Activated B cell treated with CpG ODN at 0.5 μM for 24 hours (primary cell): ENCODE measurements at places on chromosomes 6 and 20. TPM values are rescaled to one million over a fixed set of nuclear protein-coding genes. Genes with fewer than 3 reads are reported as not detected.

- no peaks in the 10 kb centered on the region for H3K27me3 ChIP-seq
- no peak overlapping the region for H3K27ac ChIP-seq
- no peak for DNase-seq
- no peaks in the 10 kb centered on the region for H3K4me1 ChIP-seq
Observed at GRCh38 chr20:41178904-41179432, 41.6 kb downstream of the PLCG1 start.

DNA sequence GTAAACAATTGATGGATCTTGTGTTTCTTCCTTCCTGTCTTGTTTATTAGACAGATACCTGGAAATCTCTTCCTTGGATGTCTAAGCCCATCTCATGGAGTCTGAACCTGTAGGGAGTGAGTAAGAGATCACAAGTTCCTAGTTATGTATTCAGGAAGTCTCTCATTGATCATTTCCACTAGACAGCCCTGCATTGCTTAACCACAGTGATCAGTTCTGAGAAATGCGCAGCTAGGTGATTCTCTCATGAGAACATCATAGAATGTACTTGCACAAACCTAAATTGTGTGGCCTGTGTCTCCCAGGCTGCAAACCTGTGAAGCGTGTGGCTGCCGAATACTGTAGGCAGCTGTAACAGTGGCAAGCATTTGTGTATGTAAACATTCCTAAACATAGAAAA lies 39.1 kb downstream of the FAM120B start:
- peaks cover 82% of the 10 kb centered on the region for H3K36me3 ChIP-seq
- no peak for DNase-seq
- H3K27ac ChIP-seq: no peak overlapping the region
- H3K27me3 ChIP-seq: no peaks in the 10 kb centered on the region

DNA sequence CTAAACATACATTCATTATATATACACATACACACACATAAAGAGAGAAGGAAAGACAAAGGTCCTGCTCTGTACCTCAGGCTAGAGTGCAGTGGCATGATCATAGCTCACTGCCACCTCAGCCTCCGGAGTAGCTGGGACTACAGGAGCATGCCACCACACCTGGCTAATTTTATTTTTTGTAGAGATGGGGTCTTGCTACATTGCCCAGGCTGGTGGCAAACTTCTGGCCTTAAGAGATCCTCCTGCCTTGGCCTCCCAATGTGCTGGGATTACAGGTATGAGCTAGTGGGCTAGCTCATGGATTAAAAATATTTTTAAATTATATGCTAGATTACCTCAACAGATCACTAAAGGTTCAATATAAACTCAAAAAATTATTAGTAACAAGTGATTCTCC lies 30.3 kb downstream of the NUDT3 start:
- no peak overlapping the region for H3K4me3 ChIP-seq
- H3K4me1 ChIP-seq: peaks cover 51% of the 10 kb centered on the region
- no peaks in the 10 kb centered on the region for H3K36me3 ChIP-seq
- no peaks in the 10 kb centered on the region for H3K27me3 ChIP-seq
- no peak overlapping the region for H3K27ac ChIP-seq

DNA sequence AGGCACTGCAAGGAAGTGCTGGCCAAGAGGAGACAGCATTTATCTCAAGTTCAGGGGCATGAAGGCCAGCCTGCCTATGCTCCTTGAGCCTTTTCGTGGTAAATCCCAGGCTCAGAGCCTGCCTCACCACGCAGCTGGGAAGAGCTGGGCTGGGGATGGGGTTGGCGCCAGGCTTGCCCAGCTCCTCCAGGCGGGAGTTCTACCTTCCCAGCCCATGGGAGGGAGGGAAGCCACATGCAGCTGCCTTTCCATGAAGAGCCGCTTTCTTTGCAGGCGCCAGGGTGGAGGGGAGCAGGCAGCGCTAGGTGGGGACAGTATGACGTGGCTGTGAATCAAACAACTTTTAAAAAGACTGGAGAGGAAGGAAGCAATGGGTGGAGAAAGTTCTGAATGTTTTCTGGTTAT lies 19.5 kb upstream of the SIRT5 start:
- no peak overlapping the region for H3K27ac ChIP-seq
- H3K4me1 ChIP-seq: no peaks in the 10 kb centered on the region
- no peak for DNase-seq
- H3K36me3 ChIP-seq: no peaks in the 10 kb centered on the region

GRCh38 chr6:76004202-76004601 lies 68.3 kb downstream of the IMPG1 start:
- H3K36me3 ChIP-seq: no peaks in the 10 kb centered on the region
- DNase-seq: no peak

- DNase-seq: no peak
- no peak overlapping the region for H3K4me3 ChIP-seq
- H3K27ac ChIP-seq: no peak overlapping the region
- peaks cover 7% of the 10 kb centered on the region for H3K36me3 ChIP-seq
- H3K27me3 ChIP-seq: no peaks in the 10 kb centered on the region
Observed at GRCh38 chr6:37850728-37851285, 31.3 kb downstream of the ZFAND3 start.

DNA sequence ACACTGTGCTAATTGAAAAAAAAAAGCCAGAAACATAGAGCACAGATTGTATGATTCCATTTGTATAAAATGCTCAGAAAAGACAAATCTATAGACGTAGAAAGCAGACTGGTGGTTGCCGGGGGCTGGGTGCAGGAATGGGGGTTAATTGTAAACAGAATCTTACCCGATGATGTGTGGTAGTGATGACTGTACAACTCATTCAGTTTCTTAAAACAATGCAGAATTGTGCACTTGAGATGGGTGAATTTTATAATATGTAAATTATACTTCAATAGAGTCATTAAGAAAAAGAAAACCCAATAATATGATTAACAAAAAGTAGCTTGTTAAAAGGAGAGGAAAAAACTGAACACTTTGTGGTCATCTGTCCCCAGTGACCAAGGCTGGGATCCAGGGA lies 3.7 kb upstream of the MYLK4 start:
- no peaks in the 10 kb centered on the region for H3K36me3 ChIP-seq
- DNase-seq: no peak
- peaks cover 13% of the 10 kb centered on the region for H3K4me1 ChIP-seq

DNA sequence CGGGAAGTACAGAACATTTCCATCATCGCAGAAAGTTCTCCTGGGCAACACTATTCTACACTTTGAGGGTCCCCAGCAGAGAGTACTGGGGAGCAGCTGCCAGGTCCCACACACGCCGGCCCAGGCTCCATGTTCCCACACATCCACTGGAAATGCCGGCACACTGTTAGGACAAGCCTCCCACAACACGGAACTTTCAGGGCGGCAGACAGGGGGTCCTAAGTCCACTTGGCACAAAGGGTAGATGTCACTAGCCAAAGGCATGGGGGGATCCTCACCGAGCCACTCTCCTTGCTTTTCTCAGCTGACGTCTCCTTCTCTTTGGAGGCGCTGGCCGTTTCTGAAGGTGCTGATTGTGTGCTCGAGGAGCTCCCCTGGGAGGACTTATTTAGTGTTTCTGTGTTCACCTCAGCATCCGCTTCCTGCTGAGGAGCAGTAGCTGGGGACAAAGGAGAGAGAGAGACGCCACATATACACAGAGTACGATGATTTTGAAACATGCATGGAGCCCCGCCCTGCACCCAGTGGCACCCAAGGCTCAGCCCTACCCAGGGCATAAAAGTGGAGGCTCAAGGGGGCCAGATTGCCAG lies 135.4 kb downstream of the ZMYND8 start:
- H3K27ac ChIP-seq: no peak overlapping the region
- no peak overlapping the region for H3K4me3 ChIP-seq
- DNase-seq: no peak

DNA sequence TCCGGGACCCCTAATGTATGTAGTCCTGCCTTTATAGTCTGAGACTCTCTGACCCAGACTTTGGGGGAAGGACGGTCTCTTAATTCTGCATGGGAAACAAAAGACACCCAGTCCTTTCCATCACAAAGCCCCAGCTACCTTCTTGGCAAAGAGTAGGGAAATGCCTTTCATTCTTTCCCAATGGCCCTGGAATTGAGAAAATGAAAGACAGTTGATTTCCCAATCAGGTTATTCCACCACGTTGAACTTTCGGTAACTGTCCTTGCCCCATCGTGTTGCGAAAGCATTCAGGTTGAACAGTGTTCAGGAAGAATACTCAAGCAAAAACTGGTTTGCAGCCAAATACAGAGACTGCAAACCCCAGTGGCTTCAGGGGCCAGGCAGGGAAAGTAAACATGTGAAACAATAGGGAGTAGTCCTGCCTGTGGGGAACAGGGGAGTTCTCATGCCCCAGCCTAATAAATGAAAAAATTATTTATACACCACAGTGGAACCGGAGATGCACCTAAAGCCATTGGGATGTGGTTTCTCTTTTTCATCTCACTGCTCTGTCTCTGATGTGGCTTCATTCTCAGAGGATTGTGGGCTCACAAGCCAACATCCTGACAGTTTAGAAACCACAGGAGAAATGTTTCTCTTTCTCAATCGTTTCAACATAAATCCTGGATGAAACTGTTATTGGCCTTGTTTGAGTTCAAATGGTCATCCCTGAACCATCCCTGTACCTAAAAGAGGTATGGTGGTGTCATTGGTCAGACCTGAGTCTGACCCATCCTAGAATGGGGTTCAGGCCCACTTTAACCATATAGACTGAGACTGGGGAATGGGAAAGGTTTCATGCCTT lies 44.2 kb upstream of the SLC9A8 start:
- no peaks in the 10 kb centered on the region for H3K27me3 ChIP-seq
- H3K27ac ChIP-seq: no peak overlapping the region
- H3K36me3 ChIP-seq: no peaks in the 10 kb centered on the region
- peaks cover 9% of the 10 kb centered on the region for H3K4me1 ChIP-seq
- no peak for DNase-seq
- H3K4me3 ChIP-seq: no peak overlapping the region

GRCh38 chr20:1130058-1130694 lies 11.8 kb downstream of the PSMF1 start:
- DNase-seq: no peak
- H3K4me1 ChIP-seq: peaks cover 20% of the 10 kb centered on the region
- no peak overlapping the region for H3K4me3 ChIP-seq
- no peaks in the 10 kb centered on the region for H3K27me3 ChIP-seq
- H3K27ac ChIP-seq: no peak overlapping the region

DNA sequence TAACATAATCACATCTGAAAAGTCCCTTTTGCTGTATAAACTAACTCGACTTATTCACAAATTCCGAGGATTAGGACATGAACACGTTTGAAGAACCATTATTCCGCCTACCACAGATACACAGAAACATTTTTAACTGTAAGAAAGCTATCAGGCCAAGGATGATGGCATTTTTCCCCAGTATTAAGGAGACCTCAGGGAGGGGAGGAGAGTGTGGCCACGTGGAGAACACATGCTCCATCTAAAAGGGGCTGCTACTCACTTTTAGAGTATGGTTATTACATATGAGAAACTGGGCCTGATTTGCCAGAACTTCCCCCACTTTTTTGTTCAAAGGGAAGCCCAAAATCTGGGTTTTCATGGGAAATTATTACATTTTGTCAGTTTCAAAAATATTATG lies 153.4 kb downstream of the EYA2 start:
- no peaks in the 10 kb centered on the region for H3K36me3 ChIP-seq
- H3K4me1 ChIP-seq: no peaks in the 10 kb centered on the region
- DNase-seq: no peak
- H3K27me3 ChIP-seq: peaks cover 11% of the 10 kb centered on the region

GRCh38 chr6:63814459-63814858 lies 178.9 kb downstream of the PHF3 start:
- DNase-seq: no peak
- H3K27ac ChIP-seq: no peak overlapping the region
- no peak overlapping the region for H3K4me3 ChIP-seq
- peaks cover 2% of the 10 kb centered on the region for H3K27me3 ChIP-seq
- no peaks in the 10 kb centered on the region for H3K4me1 ChIP-seq
- no peaks in the 10 kb centered on the region for H3K36me3 ChIP-seq

DNA sequence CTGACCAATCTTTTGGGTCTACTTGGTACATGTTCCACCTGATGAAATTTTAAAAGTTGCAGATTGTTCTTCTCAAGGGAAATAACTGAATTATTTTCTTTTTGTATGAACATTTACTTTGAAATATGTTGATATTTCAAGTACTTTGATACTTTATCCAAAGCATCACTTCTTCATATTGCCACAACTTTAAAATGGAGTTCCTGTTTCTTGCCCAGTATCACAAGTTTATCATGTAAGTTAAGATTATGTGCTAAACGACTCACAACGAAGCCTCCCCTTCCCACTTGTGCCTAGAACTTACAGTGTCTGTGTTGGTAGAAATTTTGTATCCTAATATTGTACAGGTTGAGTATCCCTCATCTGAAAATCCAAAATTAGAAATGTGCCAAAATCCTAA lies 108.4 kb downstream of the ARID1B start:
- no peak overlapping the region for H3K27ac ChIP-seq
- peaks cover 14% of the 10 kb centered on the region for H3K36me3 ChIP-seq
- H3K4me1 ChIP-seq: peaks cover 80% of the 10 kb centered on the region
- H3K4me3 ChIP-seq: no peak overlapping the region

DNA sequence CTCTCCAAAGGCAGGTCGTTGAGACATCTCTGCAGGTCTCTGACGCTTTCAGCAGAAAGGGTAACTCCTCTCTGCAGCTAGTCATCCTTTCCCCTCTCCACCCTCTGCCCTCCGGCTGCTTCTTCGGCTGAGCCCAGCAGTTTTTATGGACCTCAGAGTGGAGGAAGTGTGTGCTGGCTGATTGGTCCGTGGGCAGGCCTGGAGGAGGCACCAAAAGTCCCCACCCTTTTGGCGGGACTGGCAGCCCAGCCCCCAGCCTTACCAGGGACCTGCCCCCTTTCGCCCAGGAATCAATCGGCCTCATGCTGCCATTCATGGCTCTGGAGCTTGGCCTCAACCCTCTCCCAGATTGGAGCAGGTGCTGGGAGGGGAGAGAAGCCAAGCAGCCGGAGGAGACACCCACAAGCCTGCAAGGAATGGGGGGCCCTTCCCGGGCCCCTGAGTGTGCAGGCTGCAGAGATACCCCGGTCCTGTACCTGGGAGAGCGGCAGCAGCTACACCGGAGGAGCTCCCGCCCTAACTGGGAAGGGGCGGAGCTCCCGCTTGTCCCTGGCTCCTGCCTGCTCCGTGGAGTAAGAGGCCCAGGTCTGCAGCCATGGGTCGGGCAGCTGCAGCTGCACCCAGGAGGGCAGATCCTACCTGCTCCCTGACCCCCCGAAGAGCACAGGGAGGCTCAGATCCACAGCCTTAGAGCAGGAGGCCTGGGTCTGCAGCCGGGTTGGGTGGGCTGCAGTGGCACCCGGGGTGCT lies 170.3 kb upstream of the SOX4 start:
- H3K4me1 ChIP-seq: no peaks in the 10 kb centered on the region
- no peak overlapping the region for H3K4me3 ChIP-seq
- H3K36me3 ChIP-seq: no peaks in the 10 kb centered on the region
- no peak overlapping the region for H3K27ac ChIP-seq
- H3K27me3 ChIP-seq: peaks cover 2% of the 10 kb centered on the region

DNA sequence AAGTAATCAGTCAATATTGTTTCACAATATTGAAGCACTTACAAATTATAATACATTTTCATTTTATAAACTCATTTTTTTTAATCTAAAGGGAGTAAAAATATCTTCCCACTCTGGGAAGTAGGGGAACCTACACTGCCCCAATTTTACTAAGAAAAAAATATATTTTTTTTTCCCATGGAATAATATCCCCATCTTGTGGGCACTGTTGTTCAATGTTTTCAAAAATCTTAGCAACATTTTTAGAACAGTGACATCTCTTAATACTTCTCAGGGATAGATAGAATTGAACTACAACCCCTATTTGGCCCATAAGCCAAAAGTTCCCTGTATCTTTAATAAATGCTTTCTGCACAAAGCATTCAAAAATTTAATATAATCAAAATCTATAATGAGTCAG lies 42.9 kb downstream of the ARHGAP18 start:
- no peaks in the 10 kb centered on the region for H3K27me3 ChIP-seq
- H3K27ac ChIP-seq: no peak overlapping the region
- DNase-seq: no peak
- no peak overlapping the region for H3K4me3 ChIP-seq

The TAF4 gene
- total RNA-seq: 24.9 and 26.9 TPM in 2 replicates

The HLA-DQA2 gene
- total RNA-seq: 231 and 237 TPM in 2 replicates

The SRSF6 gene
- total RNA-seq: 172 and 192 TPM in 2 replicates

The CDS2 gene
- 32.4 and 37.4 TPM in 2 replicates for total RNA-seq

The PNLDC1 gene
- total RNA-seq: 0.24 TPM in 1 of 2 replicates, not detected in the other

The SLC2A10 gene
- total RNA-seq: not detected in 2 replicates

The GPSM3 gene
- 185 and 199 TPM in 2 replicates for total RNA-seq

The TINAG gene
- not detected in 2 replicates for total RNA-seq
